ENCODE measurements at places on chromosomes 6 and 20.

DNA sequence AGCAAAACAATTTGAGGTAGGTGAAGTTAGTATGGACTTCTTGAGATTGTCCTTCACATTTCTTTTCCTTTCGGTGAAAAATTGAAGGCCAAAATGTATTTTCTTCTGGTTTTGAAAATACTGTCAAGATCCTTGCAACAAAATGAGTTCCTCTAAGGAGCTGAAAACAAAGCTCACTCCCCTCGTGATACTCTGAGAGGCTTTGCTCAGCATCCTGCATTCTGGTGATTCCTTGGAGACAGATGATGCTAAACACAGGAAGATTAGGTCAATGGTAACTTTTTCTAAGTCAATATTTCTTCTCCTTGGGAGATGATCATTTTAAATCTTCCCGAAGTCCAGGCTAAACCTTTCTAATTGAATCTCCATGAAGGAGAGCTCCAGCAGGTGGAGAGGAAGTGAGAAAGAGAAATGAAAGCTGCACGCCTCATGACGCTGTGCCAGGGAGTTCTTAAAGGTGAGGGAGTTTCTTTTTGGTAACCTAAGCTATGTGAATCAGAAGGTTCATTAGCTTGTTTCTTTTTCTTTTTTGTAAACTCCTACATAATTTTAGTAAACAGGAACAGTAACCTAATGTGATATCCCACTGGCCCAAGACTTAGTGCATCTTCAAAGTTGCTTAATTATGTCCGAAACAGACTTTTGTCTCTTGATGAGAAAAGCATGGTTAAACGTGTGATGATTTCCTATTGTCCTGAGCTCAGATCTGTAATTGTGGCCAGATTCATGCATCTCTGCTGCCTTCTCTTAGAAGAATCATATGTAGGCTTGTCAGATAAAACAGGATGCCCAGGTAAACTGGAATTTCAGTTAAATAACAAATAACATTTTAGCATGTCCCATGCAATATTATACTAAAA, 15.0 kb downstream of the ESR1 start:
- DNase-seq, result no peak

DNA sequence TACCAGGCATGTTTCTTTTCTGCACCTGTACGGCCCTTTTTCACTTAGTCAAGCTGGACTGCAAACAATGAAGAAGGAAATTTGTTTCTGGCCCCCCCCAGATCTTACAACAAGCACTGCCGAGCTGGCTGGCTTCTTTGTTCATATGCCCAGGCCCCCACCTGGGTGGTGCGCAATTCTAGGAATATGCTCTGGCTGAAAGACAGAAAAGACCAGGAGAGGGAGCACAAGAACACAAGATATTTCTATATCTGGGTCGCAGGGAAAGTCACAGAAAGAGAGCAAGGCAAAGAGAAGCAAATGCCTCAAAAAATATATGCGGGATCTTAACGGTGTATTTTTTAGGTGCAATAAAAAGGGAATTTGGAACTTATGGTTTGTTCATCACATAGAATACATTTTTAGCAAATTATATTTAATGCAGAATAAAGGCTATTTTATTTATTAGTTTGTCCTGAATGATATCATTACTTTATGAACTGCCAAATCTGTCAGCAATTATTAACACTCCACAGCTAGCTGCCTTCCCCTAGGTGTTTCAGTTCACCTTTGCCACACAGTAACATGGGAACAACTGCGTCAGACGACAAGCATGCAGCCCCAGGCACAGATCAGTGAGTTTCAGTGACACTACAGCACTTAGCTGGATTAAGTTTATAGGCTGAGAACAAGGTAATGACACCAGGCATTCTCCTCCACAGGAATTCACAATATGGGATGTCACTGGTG, 76.5 kb downstream of the GJA10 start:
- DNase-seq, result peak; percentile 2

DNA sequence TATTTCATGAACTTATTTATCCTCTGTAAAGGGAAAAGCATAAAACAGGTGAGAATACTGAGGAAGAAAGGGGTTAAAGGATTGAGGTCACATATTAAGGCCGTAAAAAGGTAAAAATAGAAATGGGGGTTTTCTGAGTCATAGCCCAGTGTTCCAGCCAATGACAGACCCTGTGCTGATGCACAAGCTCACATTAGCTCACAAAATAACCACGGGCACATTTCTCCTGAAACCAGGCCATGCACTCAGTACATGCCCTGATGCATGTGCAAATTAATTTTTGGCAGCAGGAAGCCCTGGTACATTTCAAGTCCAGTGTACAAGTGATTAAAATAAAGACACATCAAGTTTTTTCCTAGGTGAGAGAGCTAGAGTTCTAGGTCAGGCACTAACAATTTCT, 194.4 kb downstream of the TMEM200A start:
- DNase-seq, result no peak

- DNase-seq, result peak; percentile 73
Measured at GRCh38 chr6:160519603-160520042, 144.5 kb downstream of the LPA start.

- DNase-seq, result peak; percentile 94
Measured at GRCh38 chr6:31403283-31404060, at the start of gene MICA. Gene MICA (plus strand): TSS chr6:31403595. CDS start chr6:31403633, 38 bp downstream.

- DNase-seq, result no peak
Measured at GRCh38 chr6:41511443-41512060, 34.6 kb upstream of the FOXP4 start.

DNA sequence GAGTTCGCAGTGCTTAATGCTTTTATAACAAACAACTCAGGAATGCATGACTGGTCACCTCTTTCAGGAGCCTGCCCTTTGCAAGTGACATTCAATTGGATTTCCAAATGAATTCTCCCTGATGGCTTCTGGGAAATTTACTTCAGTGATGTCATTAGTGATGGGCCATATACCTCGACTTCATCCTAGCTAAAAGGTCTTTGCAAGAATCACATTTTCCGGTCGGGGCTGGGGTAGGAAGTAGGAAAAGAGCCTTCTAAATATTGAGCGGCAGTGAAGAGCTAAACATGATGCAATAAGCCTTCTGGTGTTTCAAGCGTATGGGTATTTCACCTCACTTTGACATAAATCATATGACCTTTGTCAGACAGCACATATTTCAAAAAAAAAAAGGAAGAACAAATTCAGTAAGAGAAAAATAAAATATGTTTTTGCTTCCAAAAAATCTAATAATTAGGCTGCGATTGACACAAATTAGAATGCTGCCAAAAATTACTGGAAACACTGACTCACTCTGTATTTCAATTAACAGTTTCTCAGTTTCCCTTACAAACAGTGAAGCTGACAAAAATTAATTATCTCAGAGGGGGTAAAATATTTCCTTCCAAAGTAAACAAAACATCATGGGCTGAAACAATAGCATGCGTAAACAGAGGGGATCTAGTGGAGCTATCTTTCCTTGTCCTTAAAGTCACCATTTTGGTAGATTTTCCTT, 39.8 kb downstream of the ADTRP start:
- no peak for DNase-seq

GRCh38 chr20:63232235-63233060, 3.3 kb upstream of the BIRC7 start:
- peak; percentile 88 for DNase-seq

DNA sequence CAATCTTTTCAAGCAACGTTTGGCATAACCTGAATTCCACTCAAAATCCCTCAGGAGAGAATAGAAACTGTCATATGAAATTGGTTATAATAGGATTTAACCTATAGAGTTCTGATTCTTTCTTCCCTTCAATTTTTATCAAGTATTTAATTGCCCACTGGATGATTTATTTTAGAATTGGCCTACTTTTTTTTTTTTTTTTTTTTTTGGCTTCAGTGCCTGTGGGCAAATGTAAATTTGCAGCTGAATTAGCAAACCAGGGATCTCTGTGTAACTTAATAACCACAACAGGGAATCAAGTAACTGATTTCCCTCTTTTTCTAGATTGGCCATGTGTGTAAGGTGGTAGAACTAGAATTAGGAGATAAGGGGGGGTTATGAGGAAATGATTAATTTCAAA, 157.0 kb downstream of the SOX4 start:
- no peak for DNase-seq

- no peak for DNase-seq
Measured at GRCh38 chr20:31846793-31847138, 1.4 kb upstream of the FOXS1 start.

DNA sequence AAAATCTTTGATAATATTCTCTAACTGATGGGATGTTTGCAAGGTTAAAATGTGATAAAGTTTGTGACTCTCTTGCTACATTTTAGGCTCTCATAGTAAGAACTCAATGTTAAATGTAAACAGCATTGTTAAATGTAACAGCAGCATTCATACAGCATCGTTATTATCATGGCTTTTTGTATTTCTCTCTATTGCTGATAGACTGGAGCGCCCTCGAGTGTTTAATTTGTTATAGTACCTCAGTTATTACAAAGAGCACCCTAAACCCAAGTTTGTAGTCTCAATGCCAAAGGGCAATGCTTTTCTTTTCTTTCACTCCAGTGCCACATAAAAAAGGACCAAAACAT, 14.9 kb upstream of the TTPAL start:
- DNase-seq, result peak; percentile 52

GRCh38 chr6:31952140-31952805, 6.4 kb downstream of the CFB start:
- no peak for DNase-seq

DNA sequence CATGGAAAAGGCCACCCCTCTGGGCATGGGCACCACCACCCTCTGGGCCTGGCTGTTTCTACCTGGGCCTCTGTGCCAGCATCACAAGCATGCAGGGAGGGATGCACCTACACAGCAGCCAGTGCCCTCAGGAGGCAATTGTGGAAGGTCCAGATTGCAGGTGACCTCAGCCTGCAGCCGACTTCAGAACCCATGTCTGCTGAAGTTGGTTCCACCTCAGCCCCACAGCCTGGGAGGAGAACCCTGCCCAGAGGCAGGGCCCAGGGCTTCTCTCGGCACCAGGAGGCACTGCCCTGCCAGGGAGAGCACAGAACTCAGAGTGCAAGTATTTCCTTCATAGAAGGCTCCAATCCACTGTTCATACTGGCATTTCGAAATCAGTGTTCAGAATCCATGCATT, 149.8 kb downstream of the TTLL2 start:
- DNase-seq, result no peak

- no peak for DNase-seq
Measured at GRCh38 chr6:151494936-151495320, 1.1 kb downstream of the CCDC170 start.

DNA sequence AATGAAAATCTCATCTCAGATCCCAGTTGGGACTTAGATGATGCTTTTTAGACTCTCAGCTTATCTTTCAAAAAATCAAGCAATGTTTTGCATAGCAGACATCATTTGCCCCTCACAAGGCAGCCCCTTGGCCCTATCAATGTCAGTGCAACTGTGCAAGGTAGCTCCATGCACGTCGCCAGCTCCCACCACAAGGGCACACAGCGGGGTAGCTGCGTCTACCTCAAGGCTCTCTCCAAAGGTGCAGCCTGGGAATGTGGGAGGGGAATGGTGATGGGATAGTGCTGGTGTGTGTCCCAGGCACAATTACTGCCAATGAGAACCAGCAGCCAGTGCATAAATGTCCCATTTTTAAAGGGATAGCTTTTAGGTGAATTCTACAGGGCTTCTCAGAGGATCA, 137.5 kb upstream of the SYNDIG1 start:
- no peak for DNase-seq

Measured in LoVo (cell line).